ENCODE measurements at places on chromosomes 2 and 18.

DNA sequence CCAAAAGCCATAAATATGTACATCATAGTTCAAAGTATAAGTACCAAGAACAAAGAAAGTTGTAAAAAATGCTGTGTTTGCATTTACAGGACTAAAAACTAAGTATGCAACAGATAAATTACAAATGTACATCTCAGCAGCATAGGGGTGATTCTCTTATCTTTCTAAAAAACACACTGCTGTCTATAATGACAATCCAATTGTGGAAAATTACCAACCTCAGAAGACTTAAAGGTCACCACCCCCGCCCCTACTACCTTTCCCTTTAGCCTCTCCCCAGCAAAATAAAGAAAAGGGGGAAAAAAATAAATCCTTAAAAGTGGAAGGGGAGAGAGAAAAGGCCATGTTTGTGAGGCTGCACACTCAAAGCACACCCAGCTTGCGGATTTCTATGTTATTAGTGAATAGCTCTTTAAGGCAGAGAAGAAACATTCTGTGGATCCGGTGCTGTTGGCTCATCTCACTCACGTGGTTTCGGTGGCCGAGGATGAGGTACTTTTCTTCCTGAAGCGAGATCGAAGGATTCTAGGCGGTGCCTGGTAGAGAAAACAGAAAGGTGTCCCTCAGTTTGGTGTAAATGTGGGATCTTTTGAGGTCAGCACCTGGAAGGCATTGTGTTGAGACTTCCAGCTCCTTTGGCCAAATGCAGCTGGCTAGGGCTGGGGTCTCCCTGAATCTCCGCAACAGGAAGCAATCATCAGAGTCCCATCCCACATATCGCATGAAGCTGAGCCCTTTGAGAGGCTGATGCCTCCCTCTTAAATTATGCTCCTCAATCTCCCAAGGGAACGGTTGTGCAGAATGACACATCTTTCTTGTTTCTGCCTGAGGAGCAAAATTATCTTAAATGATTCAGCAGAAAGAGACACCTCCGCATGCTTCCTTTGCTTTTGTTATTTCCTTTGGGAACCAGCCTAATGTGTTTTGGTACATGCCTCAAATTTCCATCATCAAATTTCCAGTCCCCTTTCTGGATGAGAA lies 17.6 kb downstream of the MRPL35 start:
- no peak for DNase-seq

GRCh38 chr2:191488135-191488534 lies 189.8 kb upstream of the NABP1 start:
- no peak for DNase-seq

DNA sequence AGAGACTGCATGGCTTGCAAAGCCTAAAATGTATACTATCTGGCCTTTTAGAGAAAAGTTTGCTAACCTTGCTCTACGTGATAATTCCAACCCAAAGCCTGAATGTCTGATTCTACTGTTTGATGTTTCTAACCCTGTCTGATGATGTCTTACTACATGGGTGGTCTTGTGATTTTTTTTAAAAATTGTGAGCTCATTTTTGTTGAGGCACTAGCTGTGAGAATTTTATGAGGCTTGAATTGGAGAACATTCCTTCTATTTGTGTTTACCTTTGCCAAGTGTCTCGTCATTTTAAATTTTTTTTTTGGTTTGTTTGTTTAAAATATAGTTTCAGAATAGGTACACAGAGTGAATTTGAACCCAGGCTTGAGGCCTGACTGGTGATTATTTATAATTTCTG lies 15.2 kb upstream of the LTBP1 start:
- no peak for DNase-seq

DNA sequence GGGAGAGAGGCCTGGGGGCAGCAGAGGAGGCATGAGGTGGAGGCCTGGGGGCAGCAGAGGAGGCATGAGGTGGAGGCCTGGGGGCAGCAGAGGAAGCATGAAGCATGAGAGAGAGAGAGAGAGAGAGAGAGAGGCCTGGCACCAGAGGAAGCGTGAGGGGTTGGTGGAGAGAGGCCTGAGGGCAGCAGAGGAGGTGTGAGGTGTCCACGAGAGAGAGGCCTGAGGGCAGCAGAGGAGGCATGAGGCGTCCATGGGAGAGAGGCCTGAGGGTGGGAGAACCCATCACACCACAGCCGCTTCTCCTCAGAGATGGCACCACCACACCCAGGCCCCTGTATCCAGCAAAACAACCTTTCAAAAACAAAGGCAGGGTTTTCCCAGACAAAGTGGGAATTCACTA lies 55.7 kb upstream of the KCNG2 start:
- DNase-seq: no peak

DNA sequence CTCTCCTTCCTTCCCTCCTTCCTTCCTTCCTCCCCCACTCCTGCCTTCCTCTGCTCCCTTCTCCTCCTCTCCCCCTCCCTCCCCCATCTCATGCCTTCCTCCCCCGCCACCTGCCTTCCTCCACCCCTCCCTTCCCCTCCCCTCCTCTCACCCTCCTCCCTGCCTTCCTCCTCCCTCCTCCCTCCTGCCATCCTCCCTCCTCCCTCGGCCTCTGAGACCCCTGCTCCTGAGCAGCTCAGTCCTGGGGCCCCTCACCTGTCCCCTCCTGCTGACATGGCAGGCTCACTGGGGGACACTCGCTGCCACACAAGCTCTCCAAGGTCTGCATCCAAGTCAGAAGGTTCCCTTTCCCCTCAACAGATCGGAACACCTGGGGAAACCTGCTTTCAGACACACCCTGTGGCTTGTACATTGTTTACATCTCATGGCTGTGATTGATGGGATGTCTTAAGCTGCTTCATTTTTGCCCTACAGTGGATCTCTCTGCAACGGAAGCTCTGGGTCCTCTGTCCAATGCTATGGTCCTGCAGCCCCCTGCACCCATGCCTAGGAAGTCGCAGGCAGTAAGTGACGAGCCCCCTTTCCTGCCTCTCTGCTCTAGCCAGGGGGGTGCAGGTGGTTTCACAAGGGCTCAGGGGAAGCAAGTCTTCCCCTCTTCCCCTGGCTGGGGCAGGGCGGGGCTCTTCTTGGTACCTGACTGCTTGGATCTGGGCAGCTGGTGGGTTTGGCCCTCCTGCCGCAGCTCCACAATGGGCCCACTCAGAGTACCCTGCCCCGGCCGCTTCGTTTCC lies 22.9 kb downstream of the ITGB1BP1 start:
- no peak for DNase-seq

GRCh38 chr2:106708209-106708608 lies 177.8 kb downstream of the ST6GAL2 start:
- no peak for DNase-seq

Measured in NCI-H146 (cell line).